A673 (cell line): ENCODE measurements at places on chromosomes 5 and 9. TPM values are rescaled to one million over a fixed set of nuclear protein-coding genes. Genes with fewer than 3 reads are reported as not detected.

GRCh38 chr9:6414247-6414641 is 1.2 kb downstream of the UHRF2 start:
- H3K4me3 ChIP-seq = peak overlapping the region; percentile 97
- peaks cover 16% of the 10 kb centered on the region for H3K27me3 ChIP-seq
- peaks cover 11% of the 10 kb centered on the region for H3K4me1 ChIP-seq
- peak overlapping the region; percentile 92 for H3K27ac ChIP-seq
- DNase-seq = peak; percentile 29
- no peaks in the 10 kb centered on the region for H3K36me3 ChIP-seq

DNA sequence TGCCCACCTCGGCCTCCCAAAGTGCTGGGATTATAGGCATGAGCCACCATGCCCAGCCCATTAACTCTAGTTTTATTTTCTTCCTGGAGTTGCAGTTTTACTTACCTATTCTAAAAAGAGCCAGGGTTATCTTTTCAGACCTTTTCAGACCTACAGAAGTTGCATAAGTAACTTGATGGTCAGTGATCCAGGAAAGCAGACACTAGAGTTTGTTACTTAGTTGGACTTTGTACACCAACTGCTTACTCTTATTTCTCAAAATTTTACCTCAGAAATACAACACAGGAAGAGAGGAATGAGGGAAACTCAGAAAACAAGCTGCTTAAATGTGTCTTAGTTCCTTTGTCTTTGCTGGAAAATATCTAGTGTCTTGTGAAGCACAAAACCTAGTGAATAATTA is 25.4 kb downstream of the RAD23B start:
- H3K4me1 ChIP-seq = peaks cover 7% of the 10 kb centered on the region
- H3K27ac ChIP-seq = no peak overlapping the region
- DNase-seq = no peak
- no peak overlapping the region for H3K4me3 ChIP-seq
- H3K36me3 ChIP-seq = peaks cover 90% of the 10 kb centered on the region
- H3K27me3 ChIP-seq = no peaks in the 10 kb centered on the region

DNA sequence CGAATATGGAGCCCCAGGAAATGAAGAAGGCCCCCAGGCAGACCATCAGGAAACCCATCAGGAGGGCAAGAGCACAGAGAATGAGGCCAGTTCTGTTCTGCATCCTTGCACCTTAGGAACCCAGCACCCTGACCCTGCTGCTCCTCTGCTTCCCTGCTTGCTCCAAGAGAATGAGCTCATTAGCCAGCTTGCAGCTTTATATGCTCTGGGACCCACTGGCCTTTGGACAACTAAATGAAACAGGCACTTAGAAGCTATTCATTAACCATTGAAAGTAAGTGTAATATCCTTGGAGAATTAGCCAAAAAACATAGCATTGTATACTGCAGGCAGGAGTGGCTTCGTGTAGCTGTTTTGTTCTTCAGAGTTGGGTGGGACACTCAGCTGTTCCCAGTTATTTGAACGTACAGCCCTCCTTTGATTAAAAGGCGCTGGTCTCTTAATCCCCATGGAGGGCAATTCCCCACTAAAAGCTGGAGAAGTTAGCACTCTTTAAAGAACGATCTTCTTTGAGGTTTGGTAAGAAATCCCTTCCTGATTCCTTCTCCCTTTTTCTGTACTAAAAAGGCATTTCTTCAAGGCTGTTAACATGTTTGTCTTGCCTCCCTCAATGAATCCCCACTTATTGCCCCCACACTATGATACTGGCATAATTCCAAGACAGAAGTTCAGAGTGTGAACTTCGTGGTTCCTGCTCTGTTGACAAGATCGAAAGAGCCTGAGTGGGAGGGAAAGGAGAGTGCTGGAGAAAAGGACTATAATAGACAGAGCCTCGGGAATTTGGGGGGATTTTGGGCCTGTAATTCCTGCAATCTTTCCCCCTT is at the start of gene TMEM252:
Gene TMEM252 (minus strand): TSS at position 172 of the 824 bp plus-strand sequence. CDS start 69 bp downstream, at position 103.
- no peak within 1 kb of the TSS for H3K27ac ChIP-seq
- H3K4me1 ChIP-seq = no peaks in the 10 kb centered on the region
- H3K4me3 ChIP-seq = no peak within 1 kb of the TSS
- peaks cover 3% of the 10 kb centered on the region for H3K27me3 ChIP-seq
- H3K36me3 ChIP-seq = no peaks in the 10 kb centered on the region

GRCh38 chr9:20558566-20559016 is 63.7 kb downstream of the MLLT3 start:
- peak; percentile 23 for DNase-seq
- no peak overlapping the region for H3K27ac ChIP-seq
- H3K27me3 ChIP-seq = no peaks in the 10 kb centered on the region
- no peaks in the 10 kb centered on the region for H3K36me3 ChIP-seq
- no peak overlapping the region for H3K4me3 ChIP-seq

Gene FOXD1
- total RNA-seq = 4.4 and 4.5 TPM in 2 replicates
